Stimulated activated CD8-positive, alpha-beta memory T cell treated with anti-CD3 and anti-CD28 coated beads, Interleukin-2, amount 100 ng/mL, for 1 hour (primary cell): ENCODE measurements at places on chromosomes 12 and 14.

- no peak for DNase-seq
These were observed 829.5 kb upstream of the MDGA2 start for GRCh38 chr14:48504921-48505320.

GRCh38 chr12:52838609-52839435 is 4.7 kb upstream of the KRT79 start:
- DNase-seq: no peak

GRCh38 chr12:41950455-41950854 is 194.2 kb downstream of the GXYLT1 start:
- DNase-seq: no peak

GRCh38 chr12:51821440-51822260 is 26.9 kb downstream of the FIGNL2 start:
- no peak for DNase-seq

DNA sequence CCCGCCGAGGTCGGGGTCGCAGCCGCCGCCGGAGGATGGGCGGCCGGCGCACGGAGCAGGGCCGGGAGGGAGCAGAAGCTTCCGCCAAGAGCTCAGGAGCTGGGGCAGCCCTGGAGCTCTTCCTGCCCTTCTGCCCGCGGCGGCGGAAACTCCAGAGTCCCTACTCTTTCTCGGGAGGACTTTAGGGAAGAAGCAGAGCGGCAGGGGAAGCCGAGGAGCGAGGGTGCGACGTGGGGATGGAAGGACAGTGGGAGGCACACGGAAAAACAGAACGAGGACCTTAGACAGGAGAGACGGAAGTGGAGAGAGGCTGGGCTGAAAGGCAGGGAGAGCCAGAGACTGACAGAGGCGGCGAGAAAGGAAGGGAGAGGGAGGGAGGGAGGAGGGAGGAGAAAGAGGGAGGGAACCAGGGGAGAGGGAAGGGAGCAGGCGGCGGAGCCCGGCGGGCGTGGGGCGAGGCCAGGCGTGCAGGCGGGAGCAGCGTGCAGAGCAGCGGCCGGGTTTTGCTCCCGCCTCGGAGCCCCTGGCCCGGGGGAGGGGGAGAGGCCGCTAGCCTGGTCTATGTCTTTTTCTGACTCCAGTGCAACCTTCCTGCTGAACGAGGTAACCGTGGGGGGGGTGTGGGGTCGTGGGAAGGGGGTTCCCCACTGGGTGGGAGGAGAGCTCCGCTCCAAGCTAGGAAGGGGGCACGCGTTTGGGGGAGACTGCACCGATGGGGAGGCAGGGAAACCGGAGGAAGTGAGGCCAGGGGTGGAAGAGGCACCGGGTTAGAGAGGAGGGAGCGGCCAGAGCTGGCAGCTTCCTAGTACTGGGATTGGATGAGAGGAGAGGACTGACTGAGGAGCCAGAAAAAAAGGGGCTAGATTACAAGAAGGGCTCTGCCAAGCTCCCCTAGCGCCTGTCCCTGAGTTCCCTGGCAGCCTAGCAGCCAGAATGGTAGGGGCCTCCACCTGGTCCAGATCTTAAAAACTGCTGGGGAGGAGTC is 2.9 kb upstream of the CACNB3 start:
- no peak for DNase-seq

DNA sequence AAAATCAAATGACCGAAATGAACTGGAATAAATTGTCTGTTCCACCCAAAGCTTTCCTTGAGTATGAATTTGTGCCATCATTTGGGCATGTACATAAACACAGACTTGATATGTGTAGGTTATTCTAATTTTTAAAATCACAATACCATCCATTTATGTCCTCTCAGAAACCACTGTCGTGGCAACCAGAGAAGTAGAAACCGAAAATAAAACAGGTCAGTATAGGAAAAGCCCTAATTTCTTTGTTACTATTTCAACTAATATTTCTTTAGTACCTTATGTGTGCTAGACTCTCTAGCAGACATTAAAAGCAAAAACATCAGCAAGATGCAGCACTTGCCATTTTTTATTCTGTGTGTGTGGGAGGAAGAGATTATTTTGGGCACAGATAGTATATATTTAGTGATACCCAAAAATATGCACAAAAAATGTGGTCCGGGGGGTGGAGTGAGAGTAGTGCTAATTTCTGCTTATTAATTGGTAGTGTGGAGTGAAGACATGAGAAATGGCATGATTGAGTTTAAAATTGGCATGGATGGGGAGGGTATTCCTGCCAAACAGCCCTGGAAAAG is 130.8 kb upstream of the CNTN1 start:
- no peak for DNase-seq

GRCh38 chr14:33499687-33500086 is 451.2 kb downstream of the EGLN3 start:
- DNase-seq: no peak

- DNase-seq: no peak
These were observed 611.3 kb downstream of the VRK1 start for GRCh38 chr14:97408503-97408902.
